CD4-positive, CD25-positive, alpha-beta regulatory T cell (primary cell): ENCODE measurements at places on chromosomes 4 and X. TPM values are rescaled to one million over a fixed set of nuclear protein-coding genes. Genes with fewer than 3 reads are reported as not detected.

GRCh38 chr4:123055943-123056342, 133.5 kb upstream of the NUDT6 start:
- H3K36me3 ChIP-seq: peaks cover 15% of the 10 kb centered on the region
- no peaks in the 10 kb centered on the region for H3K4me1 ChIP-seq
- no peak for DNase-seq
- H3K4me3 ChIP-seq: no peak overlapping the region
- no peaks in the 10 kb centered on the region for H3K27me3 ChIP-seq
- no peak overlapping the region for H3K27ac ChIP-seq

- no peaks in the 10 kb centered on the region for H3K27me3 ChIP-seq
- no peak overlapping the region for H3K27ac ChIP-seq
- no peaks in the 10 kb centered on the region for H3K36me3 ChIP-seq
- DNase-seq: no peak
- no peaks in the 10 kb centered on the region for H3K4me1 ChIP-seq
Measured at GRCh38 chr4:117847849-117848248, 186.4 kb upstream of the NDST3 start.

GRCh38 chr4:85953651-85954018, 406.2 kb downstream of the MAPK10 start:
- no peak for DNase-seq
- H3K27me3 ChIP-seq: no peaks in the 10 kb centered on the region
- no peaks in the 10 kb centered on the region for H3K36me3 ChIP-seq
- H3K4me1 ChIP-seq: no peaks in the 10 kb centered on the region
- no peak overlapping the region for H3K4me3 ChIP-seq
- no peak overlapping the region for H3K27ac ChIP-seq

DNA sequence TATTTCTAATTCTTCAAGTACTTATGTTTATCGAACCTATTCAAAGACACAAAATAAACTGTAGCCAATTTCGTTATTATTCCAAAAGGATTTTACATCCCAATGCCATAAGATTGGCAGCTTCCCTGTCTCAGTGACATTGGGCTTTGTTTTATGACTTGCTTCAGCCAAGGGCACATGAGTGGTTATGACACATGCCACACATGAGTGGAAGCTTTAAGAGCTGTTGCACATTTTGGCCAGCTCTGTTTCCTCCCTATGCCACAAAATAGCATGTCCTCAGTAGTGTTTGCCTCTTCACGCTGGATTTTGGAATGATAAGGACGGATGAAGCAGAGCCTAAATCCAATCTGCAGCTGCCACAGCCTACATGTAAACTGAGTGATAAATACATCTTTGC, 21.9 kb downstream of the SEC24D start:
- no peaks in the 10 kb centered on the region for H3K27me3 ChIP-seq
- H3K4me3 ChIP-seq: no peak overlapping the region
- H3K4me1 ChIP-seq: no peaks in the 10 kb centered on the region
- H3K36me3 ChIP-seq: peaks cover 46% of the 10 kb centered on the region

The PLS3 gene
- 1.3 TPM for polyA plus RNA-seq

The TSPAN5 gene
- 38.8 TPM for polyA plus RNA-seq
